ENCODE measurements at places on chromosomes 2 and 18.

DNA sequence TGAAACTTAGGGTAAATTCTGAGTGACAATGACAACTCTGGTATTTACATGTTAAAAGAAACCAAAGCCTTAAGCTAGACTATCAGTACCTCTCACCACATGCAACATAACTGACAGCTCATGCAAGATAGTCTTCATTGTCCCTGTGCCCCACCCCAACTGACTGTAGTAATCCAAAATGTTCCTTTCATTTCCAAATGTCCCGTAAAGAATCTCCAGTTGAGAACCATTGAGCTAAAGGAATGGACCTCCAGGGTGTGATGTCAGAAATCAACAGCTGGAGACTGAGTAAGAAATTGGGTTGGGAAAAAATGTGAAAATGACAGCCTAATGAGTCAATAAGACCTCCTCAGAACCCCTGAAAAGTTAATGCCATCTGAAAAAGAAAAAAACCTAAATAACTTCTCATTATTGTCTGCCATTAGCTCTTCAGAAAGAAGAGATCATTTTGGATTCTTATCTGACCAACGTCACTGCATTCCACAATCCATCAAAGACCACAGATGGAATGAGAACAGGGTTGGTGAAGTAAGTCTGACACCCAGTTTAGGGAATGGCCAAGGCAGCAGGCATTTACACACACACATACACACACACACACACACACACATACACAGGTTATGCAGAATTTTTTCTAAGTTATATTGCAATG, 51.7 kb upstream of the ACVR2A start:
- no peak for DNase-seq

DNA sequence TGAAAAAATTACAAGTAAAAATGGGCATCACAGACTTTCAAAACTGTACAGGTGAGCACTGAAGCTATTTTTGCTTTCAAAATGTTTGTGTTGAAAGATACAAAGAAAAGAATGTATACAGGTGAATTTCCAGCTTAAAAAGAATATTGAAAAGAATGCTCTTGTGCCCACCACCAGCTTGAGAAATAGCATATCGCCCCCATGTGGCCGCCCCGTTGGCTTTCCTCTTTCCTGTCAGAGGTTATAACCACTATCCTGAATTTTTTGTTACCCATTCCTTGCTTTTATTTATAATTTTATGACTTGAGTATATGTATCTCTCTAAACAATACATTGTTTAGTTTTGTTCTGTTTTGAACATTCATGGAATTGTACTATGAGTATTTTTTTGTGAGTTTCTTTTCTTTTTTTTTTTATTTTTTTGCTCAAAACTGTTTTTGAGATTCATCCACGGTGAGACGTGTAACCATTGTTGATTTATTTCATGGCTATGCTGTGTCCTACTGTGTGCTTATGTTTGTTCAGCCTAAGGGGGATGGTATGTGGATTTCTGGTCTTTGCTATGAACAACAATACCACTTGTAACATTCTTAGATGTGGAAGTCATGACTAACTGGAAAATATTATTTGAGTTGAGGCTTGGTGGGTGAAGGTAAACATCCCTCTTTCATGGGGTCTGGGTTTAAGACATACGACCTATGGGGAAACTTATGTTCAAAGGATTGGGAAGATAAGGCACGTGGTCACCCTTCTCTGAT, 11.6 kb downstream of the TRPM8 start:
- DNase-seq = no peak

GRCh38 chr2:222105046-222105445, 193.8 kb downstream of the PAX3 start:
- DNase-seq = no peak

- no peak for DNase-seq
Observed at GRCh38 chr2:216464104-216464720, 34.4 kb upstream of the RPL37A start.

DNA sequence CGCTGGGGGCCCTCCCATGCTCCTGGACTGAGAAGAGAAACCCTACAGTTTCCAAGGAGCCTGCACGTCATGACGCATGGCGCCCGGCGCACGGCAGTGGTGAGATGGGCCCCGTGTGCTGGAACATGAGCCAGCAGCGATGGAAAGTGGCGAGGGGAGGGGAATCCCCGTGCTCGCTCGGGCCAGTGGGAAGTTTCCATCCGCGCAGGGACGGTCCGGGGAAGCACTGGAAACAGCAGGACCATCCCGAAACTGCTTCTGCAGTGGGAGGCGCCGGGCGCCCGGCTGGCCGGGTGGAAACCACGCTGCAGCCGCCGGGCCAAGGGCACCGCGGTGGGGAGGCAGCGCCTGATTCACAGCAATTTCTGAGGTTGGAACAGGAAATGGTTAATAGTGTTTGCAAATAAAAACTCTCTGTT, 4.9 kb upstream of the PDCD1 start:
- DNase-seq = no peak

DNA sequence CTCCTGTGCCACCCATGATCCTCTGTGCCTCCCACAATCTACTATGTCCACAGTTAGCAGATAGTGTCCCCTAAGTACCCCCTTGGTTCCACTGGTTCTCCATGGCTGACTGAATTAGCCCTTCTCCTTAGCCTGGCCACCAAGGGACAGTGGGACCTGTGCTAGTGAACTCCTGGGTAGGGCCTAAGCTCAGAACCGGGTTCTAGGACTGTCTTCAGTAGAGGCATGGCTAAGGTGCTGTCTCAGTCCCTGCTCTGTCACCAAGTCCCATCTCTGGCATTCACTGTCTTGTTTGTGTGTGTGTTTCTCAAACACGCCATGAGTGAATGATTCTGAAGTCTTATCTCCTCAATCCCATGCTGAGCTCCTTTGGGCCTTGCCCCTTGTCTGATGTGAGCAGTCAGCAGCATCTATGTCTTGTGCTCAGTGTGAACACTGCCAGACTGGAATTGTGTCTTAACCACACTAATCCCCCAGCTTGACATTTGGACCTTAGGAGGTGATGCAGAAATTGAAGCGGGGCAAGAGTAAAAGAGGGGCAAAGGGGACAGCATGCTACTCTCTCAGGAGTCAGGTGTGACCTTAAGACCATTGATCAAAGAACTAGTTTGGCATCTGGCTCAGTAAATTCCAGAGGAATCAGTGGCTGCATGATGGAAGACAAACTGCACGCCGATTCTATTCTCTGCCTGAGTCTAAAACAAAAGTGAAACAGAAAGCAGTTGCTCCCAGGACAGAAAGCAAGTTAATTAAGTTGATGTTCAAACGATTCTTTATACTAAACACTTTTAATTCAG, 190.5 kb downstream of the ALPK2 start:
- DNase-seq = no peak

- DNase-seq = no peak
Observed at GRCh38 chr2:138503652-138504051, 2.1 kb downstream of the SPOPL start.

DNA sequence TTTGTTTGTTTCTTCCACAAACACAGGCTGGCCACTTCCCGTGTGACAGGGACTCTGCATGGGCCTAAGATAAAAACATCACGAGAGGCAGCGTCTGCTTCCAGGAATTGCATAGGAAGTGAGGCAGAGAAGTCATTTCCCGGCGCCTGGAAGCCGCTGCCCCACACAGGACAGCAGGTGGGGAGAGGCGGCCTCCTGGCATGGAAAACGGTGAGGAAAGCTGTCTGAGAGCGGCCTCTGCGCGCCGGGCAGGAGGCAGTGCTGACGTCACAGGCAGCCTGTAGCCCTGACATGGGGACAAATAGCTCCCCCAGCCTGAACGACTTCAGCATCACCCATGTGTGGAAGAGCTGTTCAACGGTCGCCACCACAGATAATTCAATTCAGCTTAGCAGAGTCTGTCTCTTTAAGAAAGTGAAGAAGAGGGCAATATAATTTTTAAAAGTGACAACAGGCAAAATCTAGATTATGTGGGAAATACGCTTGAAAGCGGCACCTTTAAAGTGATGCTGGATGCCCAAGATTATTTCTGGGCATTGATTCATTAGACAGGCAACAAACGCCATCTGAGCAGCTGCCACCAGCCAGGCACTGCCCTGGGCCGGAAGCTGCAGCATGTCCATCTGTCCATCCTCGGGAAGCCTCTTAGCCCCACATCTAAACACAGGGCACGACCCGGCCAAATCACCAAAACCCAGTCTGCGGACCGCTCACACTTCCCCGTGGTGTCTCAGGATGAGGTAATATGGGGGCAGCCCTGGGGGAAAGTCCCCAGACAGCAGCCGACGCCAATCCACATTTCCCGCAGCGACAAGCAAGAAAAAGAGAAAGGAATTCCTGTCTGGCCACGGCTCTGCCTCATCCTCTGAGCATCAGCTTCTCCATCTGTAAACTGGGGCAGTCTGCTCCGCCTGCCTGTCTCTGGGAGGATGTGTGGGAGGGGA, 138.9 kb downstream of the PXDN start:
- no peak for DNase-seq

DNA sequence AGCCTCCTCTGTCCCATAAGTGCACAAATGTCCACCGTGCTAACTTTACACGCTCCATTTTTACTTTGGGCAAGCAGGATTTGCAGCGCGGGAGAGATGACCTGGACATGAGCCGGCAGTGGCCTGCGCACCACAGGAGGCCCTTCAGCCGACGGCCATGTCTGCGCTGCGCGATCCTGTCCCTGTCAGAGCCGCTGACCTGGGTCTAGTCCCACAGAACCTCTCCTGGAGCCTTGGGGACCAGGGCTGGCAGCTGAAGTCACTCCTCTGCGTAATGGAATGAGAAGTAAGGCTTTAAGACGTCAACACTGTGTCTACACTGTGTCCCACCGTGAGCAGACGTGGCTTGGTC, 29.6 kb downstream of the ADI1 start:
- DNase-seq = no peak

DNA sequence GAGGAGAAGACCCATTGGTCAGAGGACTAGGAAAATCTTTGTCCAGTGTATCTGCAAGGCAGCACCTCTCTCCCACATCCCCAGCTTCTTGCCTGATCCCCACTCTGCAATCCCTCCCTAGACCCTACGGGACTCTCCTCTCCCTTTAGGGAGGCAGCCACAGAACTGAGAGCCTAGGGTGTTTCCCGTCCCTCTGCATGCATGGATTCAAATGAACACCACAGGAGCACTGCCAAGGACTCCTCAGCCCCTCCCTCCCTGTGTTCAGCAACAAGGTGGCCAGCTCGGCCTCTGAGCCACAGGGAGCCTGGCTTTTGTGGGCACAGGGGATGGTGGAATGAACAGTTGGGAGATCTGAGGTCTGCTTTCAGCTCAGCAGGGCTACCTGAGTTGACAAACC, 117.1 kb downstream of the TXNL1 start:
- no peak for DNase-seq

- DNase-seq = no peak
Observed at GRCh38 chr18:53191634-53192033, 851.6 kb downstream of the DCC start.

DNA sequence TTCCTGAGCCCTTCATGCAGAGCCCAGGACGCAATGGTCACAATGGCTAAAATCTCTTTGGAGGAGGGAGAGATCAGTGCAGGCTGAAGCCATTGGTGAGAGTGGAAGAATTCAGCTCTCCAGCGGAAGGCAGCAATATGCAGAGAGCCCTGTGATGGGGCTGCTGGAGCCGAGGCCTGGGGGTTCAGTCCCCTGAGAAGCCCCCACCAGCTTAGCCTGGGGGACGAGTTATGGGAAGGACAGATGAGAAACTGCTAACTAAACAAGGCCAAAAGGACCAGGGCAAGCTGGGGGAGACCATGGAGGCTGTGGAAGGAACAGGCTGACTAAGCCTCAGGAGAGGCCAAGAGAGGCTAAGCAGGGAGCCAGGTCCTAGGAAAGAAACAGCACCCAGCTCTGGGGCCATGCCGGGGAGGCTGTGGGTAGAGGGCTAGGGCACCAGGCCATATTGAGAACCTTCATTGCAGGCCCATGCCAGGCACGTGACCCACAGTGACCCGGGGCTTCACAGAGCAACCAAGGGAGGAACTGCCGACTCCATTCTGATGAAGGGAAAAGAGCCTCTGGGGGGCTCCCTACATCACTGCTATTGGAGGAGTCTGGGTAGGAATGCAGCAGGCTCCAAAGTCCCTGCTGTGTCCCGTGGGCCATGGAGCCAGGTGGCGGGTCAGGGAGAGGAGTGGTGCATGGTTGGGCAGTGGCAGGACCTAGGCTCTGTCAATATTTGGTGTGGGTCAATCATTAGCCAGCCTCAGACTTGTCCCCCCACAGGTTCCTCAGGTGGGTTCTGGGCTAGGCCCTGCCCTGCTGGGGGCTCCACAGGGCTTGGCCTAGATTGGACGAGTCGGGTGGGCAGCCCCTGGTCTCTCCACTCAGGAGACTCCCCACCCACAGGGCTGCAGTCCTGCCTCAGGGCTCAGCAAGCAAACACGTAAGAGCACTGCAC, 19.8 kb downstream of the PROC start:
- DNase-seq = no peak

- DNase-seq = no peak
Observed at GRCh38 chr2:219490186-219490585, 8.5 kb upstream of the GMPPA start.

DNA sequence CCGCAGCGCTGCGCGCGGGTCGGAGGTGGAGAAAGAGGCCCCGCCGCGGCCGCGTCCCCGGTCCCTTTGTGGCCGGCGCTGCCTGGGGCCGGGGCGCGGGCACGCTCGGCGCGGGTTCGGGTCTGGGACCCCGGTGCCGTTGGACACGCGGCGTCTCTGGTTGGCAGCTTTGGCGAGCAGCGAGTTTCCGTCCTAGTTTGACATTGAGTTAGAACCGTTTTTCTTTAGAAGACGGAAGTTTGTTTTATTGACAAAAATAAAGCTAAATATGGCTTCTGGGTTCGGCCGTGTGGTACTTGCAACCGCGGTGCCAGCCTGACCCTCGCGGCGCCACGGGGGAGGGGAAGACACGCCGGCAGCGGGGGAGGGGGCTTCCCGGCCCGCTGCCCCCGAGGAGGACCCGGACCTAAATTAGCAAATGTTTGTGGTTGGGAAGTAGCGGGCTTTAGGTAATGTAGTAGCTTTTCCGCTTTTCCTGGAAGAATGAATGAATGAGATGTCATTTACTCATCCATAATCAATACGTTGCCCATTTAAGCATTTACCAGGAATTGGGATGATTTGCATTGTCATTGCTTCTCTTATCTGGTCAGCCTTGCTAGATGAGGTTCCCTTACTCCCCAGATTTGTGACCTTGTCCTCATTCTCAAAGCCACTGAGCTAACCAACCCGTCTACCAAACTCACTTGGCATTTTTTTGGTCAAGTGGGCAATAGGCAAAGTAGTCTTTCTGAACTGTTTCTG, 530 bp downstream of the GALNT1 start:
- DNase-seq = no peak

GRCh38 chr2:1718339-1719220, 25.7 kb downstream of the PXDN start:
- no peak for DNase-seq

- no peak for DNase-seq
Observed at GRCh38 chr2:160838691-160839090, 321.5 kb upstream of the TANK start.

GRCh38 chr2:10558281-10559030, 110.3 kb upstream of the ODC1 start:
- DNase-seq = no peak
